ENCODE measurements at places on chromosomes 13 and 19.

DNA sequence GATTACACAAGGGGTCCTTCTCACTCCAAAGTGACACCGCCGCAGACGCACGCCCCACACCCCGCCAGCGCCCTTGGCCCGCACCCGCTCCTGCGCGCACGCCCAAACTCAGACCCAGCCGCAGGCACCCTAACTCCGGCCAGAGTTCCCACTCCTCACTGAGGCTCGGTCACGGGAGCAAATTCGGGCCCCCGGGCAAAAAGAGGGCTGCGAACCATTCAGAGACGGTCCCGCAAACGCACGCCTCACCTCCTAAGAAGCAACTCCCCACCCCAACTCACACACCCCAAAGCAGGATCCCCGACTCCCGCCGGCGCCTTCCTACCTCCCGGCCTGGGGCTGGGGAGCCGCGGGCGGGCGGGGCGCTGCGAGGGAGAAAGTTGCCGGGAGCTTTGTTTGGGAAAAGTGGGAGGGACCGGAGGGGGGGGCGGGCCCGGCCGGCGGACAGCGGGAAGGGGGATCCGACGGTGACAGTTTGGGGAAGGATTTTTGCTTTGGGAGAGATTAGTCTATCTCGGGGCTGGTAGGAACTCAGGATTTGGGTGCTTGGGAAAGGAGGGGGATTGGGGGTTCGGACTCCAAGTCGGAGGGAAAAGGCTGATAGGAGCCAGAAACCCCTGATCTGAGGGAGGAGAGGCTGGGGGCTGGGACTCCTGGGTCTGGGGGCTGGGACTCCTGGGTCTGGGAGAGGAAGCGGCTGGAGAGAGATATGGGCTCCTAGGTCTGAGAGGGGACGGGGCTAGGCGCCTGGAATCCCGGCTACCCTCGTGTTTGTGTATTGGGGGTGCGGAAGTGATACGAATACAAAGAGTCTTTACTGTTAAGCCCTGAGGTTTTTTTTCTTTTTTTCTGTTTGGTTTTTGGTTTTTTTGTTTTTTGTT, at the start of gene TEAD2:
TEAD2 (minus strand) TSS at position 369 of the 881 bp plus-strand sequence. CDS start 2,341 bp downstream, outside the sequence.
- DNase-seq = no peak

- DNase-seq = no peak
Observed at GRCh38 chr19:57075125-57075524, 44.7 kb upstream of the USP29 start.

- DNase-seq = no peak
Observed at GRCh38 chr13:40994581-40995230, 24.4 kb downstream of the ELF1 start.

DNA sequence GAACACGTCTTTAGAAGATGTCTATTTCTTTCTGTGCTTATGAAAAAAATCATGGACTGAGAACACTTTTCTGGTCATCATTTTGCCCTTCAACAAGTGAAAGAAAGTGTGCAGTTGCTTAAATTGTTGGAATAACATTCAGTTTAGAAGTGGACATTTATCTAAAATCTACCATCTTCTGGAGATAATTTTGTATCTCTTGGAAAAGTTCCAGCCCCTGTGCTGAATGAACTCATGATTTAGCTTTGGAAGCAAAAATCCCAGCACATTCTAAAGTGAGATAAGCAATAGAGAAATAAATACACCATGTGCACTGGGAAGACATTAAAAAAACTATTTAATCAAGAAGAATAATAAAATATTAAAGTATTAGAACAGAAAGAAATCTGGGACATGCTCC, 1420.8 kb upstream of the SLC10A2 start:
- DNase-seq = no peak

DNA sequence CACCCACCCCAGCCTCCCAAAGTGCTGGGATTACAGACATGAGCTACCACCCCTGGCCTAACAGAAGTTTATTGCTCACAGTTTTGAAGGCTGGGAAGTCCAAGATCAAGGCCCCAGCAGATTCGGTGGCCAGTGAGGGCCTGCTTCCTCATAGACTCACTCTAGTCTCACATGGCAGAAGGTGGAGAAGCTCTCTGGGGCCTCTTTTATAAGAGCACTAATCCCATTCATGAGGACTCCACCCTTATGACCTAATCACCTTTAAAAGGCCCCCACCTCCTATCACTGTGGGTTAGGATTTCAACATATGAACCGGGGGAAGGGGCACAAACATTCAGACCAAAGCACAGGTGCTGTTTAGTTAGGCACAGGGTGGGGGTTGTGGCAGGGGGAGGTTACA, 6.9 kb upstream of the SWSAP1 start:
- DNase-seq = no peak

- no peak for DNase-seq
Observed at GRCh38 chr13:33110386-33110712, 94.1 kb downstream of the KL start.

DNA sequence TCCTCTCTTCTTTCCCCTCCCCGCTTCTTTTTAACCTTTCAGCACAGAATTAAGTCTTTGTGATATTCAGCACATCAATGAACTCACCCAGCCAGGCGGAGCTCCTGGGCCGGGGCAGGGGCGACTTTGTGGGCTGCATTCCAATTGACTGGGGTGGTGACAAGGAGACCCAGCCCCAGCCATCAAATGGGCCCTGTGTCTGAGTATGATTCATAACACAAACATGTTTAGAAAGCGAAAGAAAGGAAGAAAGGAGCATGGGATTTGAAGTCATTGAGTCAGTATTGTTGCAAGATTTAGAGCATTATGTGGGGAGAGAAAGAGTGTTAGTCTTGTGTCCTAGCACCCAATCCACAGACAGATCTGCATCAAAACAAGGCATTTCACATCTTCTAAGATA, 185.3 kb downstream of the LHFPL6 start:
- DNase-seq = peak; percentile 56

DNA sequence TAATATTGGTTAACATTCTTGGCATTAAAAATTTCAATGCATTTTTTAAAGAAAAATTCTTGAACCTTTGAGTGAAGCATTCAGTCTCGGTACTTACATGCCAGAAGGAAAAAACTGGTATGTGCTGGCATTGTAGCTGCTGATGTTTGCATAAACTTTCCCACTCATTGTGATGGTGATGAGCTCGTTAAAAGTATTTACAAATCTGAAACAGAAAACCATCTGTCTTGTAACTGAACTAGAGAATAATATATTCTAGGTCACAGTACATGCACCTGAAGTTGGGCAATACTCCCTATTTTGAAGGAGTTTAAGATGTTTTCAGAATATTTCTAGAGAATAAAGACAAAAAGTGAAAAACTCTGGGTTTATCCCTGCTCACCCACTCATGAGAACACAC, 64.1 kb downstream of the SLC15A1 start:
- DNase-seq = no peak

DNA sequence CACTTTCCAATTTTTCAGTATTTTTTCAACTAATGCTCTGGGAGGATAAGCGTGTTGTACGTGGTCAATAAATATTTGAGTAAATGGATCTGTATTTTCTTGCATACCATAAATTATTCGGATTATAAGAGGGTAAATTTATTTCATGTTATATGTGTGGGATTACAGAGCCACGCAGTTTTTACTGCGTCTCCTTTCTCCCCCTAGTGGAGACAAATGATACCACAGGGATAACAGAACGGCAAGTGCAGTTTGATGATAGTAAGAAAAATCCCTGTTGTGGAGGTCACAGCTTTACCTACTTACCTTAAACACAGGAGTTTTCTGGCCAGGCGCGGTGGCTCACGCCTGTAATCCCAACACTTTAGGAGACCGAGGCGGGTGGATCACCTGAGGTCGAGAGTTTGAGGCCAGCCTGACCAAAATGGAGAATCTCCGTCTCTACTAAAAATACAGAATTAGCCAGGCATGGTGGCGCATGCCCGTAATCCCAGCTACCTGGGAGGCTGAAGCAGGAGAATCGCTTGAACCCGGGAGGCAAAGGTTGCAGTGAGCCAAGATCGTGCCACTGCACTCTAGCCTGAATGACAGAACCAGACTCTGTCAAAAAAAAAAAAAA, 16.8 kb downstream of the MBD3L2B start:
- no peak for DNase-seq

GRCh38 chr13:67043901-67044300, 186.2 kb downstream of the PCDH9 start:
- DNase-seq = no peak

GRCh38 chr13:86933676-86934075, 737.5 kb upstream of the SLITRK5 start:
- DNase-seq = no peak

DNA sequence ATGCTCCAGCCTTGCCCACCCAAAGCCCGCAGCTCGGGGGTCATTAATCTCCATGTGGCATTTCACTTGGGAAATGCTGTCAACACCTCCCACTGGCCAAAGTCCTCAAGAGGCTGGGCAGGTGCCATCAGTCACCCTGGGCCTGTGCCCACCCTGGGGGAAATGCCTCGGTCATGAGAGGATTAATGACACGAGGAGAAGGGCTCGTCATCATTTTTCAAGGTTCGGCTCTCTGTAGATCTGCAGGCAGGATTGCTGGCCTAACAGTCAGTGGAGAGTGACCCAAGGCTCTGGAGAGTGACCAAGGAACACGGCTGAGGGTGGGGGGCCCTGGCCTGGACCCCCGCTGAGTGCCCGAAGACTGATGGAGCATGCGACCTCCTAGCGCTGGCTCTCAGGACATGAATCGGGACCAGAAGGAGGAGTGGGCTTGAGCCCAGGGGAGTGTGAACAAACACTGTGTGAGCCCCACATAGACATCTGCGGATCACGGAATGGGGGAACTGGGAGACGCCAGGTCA, 15.2 kb upstream of the KCTD15 start:
- DNase-seq = no peak

DNA sequence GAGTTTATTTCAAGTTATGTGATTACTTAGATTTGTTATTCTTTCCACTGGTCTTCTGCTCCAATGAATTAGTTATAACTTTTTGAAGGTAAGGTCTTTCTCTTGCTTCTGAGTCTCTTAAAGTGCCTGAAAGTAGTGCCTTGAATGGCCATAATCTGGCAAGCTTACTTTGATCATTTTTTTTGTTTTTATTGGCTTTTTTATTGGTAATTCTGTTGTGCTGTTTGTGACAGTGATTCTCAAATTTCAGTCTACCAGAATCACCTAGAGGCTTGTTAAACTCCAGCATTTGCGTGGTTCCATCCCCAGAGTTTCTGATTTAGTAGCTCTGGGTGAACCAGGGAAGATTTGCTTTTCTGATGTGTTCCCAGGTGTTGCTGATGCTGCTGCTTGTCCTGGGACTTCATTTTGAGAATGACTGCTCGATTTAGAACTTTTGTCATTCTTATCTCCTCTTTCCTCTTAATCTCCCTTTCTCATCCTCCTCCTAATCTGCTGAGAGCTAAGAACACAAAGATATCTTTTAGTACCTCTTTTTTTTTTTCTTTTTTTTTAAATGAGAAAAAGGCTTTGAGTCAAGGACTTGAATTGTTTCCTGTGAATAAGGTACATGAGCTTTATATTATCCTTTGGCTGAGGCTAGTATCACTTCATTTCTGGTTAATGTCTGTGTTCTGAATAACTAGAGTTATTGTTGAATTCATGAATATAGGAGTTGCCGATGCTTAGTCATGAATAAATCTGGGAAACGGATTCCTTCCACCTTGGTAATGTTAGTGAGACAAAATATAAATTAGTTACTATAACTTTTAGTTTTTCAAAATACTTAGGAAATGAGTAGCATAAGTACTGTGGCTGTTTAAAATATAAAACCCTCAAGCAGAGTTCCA, 91.4 kb downstream of the PAN3 start:
- DNase-seq = no peak

GRCh38 chr13:91621963-91622362, 223.5 kb downstream of the GPC5 start:
- no peak for DNase-seq

GRCh38 chr19:30535011-30535410, 162.8 kb downstream of the ZNF536 start:
- DNase-seq = no peak

DNA sequence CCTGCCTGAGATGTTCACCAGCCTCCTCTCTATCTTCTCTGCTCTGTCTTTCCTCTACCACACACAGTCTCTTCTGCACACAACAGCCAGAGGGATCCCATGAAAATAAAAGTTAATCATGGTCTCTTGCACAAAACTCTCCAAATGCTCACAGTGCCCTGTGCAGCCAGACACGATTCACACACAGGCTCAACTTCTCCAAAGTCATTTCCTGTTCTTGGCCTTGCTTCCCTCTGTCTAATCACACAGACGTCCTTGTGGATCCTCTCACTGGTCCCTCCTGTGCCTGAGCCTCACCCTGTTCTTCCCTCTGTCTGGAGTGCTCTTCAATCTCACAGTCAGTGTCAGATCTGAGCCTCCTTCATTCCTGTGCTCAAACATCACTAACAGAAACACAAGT, 7.8 kb downstream of the SIGLEC12 start:
- DNase-seq = no peak

- no peak for DNase-seq
Observed at GRCh38 chr13:99884913-99885312, 86.7 kb downstream of the ZIC5 start.

GRCh38 chr13:114248011-114248410, 13.3 kb downstream of the CDC16 start:
- no peak for DNase-seq

- no peak for DNase-seq
Observed at GRCh38 chr13:44692173-44692713, 116.1 kb upstream of the TSC22D1 start.

DNA sequence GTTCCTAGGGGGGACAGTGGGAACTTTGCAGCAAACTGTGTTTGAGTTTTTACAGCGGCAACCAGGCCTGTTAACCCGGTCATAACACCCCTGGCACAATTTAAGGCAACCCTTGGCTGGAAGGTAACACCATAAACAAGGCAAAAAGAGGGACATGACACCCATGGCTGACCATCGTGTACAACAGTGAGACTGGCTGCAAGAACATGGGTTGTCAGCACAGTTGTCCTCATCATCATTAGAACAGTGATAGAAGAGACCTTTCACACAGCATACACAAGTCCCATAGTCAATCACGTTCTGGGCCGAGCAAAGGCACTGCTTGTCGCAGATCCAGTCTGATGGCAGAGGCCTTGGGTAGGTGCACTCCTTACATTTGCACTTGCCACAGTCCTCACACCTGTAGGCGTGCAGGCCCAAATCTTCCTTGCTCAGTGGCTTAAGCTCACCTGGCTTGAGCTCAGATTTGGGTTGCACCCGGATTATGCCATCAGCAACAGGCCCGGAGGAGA, 4.1 kb downstream of the SPRY2 start:
- DNase-seq = no peak

DNA sequence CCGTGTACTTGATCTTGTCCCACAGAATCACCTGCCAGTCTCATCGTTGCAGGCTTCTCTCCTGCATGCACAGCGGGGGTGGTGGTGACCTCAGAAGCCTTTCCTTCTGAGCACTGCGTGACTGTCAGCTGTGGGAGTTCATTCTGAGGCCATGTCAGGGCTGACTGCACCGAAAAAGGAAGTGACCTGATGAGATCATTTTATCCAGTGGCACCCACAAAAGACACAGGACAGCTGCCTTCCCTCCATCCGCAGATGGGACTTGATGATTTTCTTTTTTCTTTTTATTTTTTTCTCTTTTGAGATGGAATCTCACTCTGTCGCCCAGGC, 89.7 kb downstream of the RAB20 start:
- no peak for DNase-seq

- DNase-seq = no peak
Observed at GRCh38 chr19:40717880-40718773, 1.2 kb downstream of the ITPKC start.
